ENCODE measurements at places on chromosomes 2 and 18.

- no peak for DNase-seq
Measured at GRCh38 chr18:76979111-76979751, 153.4 kb downstream of the MBP start.

DNA sequence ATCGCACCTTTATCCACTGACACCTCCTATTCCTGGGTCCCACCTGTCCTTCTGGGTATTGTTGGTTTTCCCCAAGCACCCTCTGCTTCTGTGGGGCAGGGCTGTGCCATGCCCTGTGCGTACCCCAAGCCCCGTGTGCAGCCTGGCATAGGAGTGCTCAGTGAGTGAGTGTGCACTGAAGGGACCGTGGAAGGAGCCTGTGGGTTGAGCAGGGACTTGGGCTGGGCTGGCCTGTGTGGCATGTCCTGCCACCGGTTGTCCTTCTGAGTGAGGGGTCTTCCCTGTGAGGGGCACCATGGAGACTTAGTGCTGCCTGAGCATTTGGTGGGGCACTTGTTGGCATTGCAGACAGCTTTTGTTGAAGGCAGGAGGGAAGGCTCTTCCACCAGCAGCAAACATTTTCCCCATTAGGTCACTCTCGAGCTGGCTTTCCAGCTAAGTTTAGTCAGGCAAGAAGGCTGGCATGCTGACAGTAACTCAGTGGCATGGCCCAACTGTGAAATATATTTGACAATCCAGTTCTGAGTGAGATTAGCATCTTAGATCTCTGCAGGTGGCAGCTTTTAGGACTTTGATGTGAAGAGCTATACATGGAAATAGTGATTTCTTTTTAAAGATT, 64.7 kb downstream of the LPIN1 start:
- DNase-seq: no peak

DNA sequence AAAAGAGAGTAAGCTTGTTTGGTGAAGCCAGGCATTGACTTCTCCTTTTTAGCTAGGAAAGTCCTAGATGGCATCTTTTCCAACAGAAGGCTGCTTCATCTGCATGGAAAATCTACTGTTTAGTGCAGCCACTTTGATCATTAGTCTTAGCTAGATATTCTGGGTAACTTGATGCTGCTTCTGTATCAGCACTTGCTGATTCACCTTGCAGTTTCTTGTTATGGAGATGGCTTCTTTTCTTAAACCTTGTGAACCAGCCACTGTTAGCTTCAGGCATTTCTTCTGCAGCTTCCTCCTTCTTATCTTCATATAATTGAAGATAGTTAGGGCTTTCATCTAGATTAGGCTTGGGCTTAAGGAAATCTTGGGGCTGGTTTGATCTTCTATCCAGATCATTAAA, 639.7 kb downstream of the TDRD15 start:
- DNase-seq: no peak

DNA sequence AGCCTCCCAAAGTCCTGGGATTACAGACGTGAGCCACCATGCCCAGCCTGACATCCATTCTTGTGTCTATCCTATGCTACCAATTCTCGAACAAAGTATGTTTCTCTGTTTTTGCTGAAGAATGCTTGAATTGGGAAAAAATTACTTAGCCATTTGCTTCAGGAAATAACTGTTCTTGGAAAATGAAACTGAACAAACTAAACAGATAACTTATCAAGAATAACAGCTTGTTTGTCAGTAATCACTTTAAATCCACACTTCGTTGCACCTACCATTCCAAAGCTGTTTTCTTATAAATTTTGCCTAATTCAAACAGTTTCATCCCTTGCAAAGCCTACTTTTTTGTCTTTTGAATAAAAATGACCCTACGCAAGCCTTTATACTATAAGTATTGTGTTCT, 672.9 kb downstream of the SUCLG1 start:
- DNase-seq: no peak

GRCh38 chr2:195212586-195212985, 444.4 kb upstream of the SLC39A10 start:
- DNase-seq: no peak

DNA sequence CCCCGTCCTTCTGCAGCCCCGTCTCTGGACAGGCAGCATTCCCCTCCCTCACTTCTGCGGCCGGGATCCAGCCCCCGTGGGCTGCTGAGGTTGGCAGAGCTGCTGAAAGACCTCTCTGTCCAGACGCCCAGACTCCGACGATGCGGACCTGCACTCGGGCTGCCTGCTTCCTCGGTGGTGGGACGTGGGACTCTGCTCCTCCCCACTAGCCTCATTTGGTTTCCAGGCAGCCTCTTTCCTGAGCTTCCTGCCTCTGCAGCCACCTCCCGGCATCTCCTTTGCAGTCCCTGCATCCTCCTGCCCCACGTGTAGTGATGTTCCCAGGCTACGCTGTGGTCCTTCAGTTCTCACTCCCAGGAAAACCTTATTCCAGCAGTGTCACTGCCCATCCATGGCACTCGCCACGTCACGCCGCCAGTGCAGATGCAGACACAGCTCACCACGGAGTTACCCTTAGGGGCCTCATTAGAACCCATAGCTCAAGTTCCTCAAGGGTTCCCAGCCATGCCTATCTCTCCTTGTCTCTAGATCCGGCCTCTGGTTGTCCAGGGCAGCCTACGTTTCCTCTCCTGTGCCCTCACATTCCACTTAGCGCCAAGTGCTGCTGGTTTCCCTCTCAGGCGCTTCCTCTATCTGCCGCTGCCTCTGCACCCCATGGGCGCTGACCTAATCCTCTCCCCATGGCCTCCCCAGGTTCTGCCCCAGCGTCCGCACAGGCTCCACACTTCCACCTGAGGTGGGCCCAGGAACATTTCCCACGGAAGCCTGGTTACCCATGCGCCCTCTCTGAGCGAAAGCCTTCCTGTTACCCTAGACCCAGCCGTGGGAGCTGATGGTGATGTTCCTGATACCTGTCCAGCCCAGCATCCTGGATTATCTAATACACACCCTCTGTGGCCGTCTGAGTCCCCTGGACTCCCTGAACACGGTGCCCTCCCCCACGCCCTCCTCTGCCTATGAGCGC, 318.3 kb upstream of the MYT1L start:
- no peak for DNase-seq

- DNase-seq: no peak
Measured at GRCh38 chr2:120504936-120505705, 159.2 kb downstream of the INHBB start.

Measured in NCI-H2081 (cell line).